ENCODE measurements at places on chromosomes 2 and 18.

- peak; percentile 30 for DNase-seq
These were observed 312.5 kb upstream of the CHAC2 start for GRCh38 chr2:53455094-53455493.

DNA sequence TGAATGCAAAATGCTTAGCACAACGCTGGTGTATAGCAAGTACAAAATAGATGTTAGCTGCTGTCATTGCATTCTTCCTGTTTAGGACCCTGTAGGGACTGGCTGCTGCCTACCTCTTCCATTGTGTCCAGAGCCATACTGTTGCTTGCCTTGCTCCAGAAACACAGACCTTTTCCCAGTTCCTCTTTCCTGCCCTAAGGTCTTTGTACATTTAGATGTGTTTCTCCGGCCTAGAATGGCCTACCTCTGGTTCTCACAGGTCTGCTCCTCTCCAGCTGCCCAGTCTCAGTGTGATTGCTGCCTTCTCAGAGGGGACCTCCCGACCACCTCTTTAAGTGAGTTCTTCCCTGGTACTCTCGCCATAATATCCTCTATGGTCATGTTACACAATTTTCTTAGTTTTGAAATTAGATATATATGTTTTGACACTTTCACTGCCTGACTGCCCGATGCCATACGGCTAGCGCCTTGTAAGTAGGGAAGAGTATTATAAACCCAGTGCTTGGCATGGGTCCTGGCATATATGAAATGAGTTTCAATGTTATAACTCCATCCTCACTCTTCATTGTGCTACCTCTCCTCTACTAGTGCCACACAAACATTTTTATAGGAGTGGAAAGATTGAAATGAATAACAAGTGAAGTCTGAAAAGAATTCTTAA is 48.3 kb downstream of the RFTN2 start:
- DNase-seq: no peak

DNA sequence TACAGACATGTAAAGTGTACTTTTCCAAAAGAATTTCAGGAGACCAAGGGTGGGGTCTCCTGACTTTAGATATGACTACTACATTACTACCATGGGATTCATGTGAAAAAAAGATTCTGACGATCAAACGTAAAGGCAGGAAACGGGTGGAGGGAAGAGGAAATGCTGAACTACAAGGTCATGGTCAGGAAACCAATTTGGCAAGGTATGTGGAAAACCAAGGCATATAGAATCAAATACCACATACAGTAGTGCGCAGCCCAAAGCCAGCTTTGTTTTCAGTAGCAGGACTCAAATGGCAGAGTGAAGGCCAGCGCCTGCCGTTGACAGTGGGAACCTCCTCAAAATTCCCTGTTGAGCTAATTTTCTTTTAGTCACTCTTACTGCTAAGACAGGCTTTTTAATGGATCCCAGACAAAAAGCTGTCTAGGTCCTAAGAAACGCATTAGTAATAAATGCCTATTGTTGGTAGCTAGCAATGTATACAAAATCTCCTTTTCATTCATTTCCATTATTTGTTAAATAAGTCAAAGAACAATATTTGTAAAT is 57.6 kb upstream of the SERTAD2 start:
- DNase-seq: no peak

DNA sequence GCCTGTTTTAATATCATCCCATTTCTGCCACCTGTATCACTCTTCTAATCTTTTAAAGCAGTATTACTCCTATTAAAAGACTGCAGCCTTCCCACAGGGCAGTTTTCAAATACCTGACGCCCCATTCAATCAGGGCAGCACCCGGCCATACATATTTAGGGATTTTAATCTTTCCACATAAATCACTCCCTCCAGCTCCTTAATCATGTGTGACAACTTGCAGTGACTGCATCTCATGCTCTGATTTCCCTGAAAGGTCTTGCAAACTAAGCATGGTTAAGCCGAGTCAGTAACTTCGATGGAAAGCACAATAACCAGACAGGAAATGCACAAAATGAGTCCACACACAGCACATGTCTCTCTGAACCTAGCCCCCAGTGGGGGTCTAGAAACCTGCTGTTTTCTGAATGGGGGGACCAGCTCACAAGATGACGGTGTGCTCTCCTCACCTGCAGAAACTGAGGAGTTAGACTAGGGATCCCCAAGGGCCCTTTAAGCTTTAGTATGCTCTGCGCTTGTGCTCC is 116.9 kb upstream of the CREB1 start:
- DNase-seq: no peak

GRCh38 chr2:233331536-233331935 is 22.8 kb upstream of the DGKD start:
- no peak for DNase-seq

GRCh38 chr18:21303895-21304294 is 61.9 kb downstream of the GREB1L start:
- DNase-seq: peak; percentile 35

GRCh38 chr2:43486603-43487002 is 109.2 kb downstream of the THADA start:
- peak; percentile 11 for DNase-seq

- DNase-seq: no peak
These were observed 593.1 kb downstream of the CBLN2 start for GRCh38 chr18:71951001-71951400.

DNA sequence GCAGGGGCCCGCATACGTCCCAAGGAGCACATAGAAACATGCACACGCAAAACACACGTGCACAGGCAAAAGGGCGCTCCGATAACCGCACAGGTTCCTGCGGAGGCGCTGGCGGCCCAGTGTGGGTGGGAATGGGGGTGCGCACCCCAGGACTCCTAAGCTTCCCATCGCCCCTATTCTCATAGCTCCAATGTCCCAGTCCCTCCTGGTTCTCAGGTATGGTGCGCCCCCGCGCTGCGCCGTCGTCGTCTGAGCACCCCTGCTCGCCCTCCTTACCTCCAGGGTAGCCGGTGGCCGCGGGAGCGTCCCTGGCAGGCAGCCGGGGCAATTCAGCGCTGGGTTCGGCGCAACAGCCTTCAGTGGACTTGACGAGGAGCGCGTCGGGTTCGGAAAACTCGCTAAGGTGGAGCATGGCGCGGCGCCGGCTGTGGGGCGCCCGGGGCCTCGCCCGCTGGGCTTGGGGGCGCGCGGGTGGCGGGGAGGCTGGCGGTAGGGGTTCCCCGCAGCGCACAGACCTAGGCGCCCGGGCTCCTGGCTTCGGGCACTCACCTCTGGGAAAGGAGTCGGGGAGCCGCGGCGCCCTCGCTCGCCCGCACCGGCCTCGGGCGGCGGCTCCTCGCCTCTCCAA is 328 bp downstream of the EGR4 start:
- DNase-seq: no peak

- DNase-seq: no peak
These were observed 66.5 kb downstream of the SMAD7 start for GRCh38 chr18:48884306-48884705.

DNA sequence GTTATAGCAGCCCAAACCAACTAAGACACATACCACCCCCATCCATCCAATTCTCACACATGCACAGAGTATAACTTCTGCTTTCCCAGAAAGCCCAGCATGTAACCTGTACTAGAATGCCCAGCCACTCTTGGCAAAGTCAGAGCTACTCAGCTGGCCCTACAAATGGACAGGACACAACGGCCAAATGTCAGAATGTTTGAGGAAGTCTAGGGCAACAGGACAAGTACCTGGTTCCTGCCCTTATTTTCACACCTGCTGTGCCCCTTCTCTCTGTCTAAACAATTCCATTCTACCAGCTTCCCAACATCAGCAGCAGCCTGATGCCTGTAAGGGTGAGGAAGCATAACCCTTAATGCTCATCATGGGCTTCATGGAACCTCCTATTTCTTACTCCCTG is 15.1 kb upstream of the BZW1 start:
- no peak for DNase-seq

DNA sequence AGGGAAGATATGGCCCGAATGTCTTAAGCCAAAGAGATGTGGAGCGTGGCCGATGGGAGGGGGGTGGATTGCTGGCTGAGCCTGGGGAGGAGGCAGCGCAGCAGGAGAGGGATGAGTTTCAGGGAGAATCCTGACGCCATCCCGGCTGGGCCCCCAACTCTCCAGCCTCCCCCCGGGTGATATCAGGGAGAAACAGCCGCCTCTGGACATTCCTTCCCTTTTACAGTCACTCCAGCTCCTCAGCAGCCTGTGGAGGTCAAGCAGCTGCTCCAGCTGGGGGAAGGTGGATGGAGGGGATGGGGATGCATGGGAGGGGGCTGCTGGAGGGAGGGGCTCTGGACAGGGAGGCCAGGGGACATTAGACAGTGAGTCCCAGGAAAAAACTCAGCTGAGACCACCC is 9.5 kb upstream of the DES start:
- peak; percentile 50 for DNase-seq

DNA sequence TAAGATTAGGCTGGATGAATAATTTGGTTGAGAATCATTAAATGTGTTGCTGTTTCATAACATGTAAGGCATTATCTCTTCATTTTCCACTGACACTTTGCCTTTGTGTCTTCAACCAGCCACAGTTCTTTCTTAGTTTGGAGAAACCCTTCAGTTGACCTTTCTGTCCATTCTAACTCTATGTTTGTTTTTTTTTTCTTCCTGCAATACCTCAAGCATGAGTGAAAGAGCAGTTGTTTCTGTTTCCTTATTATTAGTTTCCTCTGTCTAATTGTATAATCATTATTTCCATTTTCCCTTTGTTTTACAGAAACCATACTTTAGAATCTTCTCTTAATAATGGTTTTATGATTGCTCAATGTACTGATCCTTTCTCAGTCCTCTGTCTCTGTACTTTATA is 25.6 kb downstream of the HADHB start:
- peak; percentile 12 for DNase-seq

DNA sequence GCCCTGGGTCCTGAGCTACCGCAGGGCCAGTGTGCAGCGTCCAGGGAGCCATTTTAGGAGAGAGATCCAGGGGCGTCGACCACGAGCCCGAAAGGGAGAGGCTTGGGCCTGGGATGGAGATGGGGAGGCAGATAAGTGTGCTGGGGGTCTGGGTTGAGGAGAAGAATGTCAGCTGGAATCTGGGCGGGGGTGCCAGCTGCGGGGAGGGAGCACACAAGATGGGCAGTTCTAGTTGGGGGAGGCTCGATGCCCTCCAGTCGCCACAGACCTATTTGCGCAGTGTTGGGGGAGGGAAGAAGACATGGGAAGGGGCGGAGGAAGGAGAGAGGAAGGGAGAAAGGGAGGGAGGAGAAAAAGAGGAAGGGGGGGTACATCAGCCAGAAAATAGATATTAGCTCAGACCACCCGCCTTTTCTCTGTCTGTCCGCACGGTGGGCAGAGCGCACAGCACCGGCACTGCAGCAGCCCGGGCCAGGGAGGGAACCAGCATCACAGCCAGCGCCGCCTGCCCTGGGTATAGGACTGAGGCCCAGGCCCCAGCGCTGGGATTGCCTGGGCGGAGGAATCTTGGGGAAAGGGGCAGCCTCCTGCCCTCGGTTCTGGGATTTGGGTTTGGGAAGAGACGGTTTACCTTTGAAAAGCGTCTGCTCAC is 1.9 kb upstream of the HOXD11 start:
- DNase-seq: peak; percentile 51

DNA sequence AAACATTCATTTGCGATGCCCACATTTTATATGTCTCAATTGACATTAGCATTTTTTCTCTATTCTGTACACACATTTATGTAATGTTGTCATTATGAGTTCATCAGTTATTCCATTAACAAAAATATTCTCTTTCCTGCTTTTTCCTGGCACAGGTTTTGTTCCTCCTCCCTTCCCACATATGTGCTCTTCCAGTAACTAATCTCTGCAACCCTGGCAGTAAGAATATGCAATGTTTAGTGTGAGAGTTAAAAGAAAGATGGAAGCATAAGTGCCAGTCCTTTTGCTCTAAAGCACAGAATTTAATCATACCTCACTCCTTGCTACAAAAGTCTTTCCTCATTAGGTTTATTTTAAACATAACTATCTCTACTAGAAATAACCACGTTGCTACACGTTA is 155.8 kb upstream of the ERBB4 start:
- DNase-seq: no peak

DNA sequence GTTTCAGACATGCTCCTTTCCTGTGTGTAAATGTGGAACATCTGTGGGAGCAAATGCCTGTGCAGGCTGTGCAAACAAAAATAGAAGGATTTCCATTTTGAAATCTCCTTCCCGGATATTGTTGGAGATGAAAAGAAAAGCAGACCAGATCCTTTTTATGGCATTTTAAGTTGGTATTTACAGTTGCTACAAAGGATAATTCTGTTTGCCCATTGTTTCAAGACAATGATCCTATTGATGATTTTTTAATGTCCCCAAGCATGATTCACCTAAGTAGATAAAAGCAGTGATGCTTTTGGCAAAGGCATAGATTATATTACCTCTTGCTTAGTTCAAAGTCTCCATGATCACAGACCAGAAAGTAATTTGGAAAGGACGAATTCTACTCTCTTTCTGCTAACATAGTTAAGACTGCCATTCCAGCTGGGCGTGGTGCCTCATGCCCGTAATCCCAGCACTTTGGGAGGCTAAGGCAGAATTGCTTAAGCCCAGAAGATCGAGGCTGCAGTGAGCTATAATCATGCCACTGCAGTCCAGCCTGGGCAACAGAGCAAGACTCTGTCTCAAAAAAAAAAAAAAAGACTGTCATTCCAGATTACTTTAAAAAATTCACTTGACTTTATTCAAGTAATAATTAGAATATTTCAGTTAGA is 209.6 kb upstream of the SLC39A10 start:
- DNase-seq: no peak

GRCh38 chr2:147165697-147166382 is 679.0 kb upstream of the ACVR2A start:
- no peak for DNase-seq

GRCh38 chr2:133421516-133422324 is 146.5 kb downstream of the NCKAP5 start:
- peak; percentile 38 for DNase-seq

- no peak for DNase-seq
These were observed 183.5 kb downstream of the SLC4A3 start for GRCh38 chr2:219810895-219811294.

- DNase-seq: peak; percentile 21
These were observed 6.8 kb upstream of the STK25 start for GRCh38 chr2:241514986-241515737.

DNA sequence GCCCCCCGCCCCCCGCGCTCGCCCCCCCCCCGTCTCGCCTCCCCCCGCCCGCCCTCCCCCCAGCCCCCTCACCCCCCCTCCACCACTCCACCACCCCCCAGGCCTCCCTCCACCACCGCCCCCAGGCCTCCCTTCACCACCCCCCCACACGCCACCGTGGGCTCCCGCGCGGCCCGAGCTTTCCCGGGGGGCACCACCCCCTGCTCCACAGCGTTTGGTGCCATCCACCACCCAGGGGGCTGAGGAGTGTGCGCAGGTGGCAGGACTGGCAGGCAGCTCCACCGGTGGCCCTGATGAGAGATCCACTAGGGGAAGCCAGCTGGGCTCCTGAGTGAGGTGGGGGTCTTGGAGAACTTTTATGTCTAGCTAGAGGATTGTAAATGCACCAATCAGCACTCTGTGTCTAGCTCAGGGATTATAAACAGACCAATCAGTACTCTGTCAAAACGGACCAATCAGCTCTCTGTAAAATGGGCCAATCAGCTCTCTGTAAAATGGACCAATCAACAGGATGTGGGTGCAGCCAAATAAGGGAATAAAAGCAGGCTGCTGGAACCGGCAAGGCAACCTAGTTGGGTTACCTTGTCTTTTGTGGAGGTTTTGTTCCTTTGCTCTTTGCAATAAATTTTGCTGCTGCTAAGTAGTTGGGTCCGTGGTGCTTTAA is 43.0 kb upstream of the ITSN2 start:
- peak; percentile 7 for DNase-seq
